ENCODE measurements at places on chromosomes 7 and 10.
A peak's percentile ranks its signal among the peaks of the same experiment; 100 is the strongest.

- DNase-seq: no peak
Measured at GRCh38 chr7:52502281-52502680, 533.2 kb upstream of the POM121L12 start.

DNA sequence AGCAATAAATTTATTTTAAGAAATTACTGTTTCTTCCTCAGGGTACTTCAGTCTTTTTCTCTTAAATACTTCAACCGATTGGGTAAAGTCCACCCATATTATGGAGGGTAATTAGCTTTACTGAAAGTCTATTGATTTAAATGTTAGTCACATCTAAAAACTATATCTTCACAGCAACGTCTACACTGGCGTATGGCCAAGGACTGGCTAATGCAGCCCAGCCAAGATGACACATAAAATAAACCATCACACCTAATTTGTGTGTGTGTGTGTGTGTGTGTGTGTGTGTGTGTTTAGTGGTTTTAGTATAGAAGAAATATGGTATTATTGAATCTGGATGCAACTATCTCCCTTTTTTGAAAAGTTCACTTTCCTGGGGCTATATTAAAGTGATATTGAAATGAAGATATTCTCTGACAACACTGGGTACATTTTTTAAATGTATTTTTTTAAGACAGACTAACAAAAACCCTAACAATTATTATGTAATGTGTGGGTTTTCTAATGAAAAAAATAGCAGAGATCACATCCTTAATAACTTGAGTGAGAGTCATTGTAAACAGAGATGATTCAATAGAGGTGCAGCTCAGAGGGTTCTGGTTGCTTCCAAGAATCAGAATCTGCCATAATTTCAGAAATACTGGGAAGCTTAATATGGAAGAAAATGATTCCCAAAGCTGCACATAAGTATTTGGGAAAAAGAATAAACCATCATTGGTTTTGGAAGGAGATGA lies 584.2 kb upstream of the MBL2 start:
- DNase-seq: no peak

DNA sequence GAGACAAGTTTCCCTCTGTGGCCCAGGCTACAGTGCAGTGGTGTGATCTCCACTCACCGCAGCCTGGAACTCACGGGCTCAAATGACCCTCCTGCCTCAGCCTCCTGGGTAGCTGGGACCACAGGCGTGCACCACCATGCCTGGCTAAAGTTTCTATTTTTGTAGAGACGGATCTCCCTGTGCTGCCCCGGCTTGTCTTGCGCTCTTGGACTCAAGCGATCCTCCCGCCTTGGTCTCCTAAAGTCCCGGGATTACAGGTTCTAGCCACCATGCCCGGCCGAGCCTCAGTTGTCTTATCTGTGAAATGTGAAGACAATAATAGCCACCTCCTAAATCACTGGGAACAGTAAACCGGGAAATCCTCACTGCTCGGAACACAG lies 88.1 kb downstream of the FOXL3 start:
- no peak for DNase-seq

- no peak for DNase-seq
Measured at GRCh38 chr7:113519472-113519871, 399.3 kb downstream of the PPP1R3A start.

DNA sequence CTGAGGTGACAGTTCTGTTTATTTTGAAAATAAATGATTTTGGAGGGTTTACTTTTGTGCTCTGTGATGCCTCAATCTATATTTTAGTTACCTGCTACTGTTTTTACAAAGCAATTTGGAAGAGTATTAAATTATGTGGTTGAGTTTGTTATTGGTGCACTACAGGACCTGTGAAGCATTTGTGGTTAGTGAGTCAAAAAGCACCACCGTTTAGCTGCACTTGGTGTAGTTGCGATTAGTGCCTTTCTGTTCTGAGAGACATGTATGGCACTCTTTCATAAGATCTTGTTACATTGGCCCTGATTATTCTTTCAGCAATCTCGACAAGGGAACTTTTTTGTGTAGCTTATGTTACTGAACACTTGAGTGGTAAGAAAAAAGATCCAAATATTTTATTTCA lies 132.2 kb downstream of the BBS9 start:
- DNase-seq: peak; percentile 24

DNA sequence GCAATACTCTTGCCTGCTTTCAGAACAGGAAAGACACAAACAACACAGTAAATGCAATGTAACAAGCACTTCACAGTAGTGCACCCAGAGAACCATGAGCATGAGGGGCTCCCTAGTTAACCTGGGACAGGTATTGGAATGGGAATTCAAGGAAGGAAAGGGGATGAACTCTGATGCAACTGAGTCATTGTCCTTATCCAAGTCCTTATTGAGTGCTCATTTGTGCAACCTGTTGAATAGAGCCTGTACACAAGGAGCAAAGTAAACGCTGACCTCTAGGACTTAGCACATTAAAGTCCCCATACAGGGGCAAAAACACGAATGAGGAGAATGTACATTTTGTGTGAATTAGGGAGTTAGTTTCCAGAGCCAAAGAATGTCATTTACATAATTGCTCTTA lies 276.4 kb upstream of the BMPER start:
- no peak for DNase-seq

- peak; percentile 32 for DNase-seq
Measured at GRCh38 chr7:1027242-1028043, 16.9 kb upstream of the GPR146 start.

Data from amniotic epithelial cell (primary cell).